Astrocyte (in vitro differentiated cells and primary cell): ENCODE measurements at places on chromosomes 12 and 14. TPM values are rescaled to one million over a fixed set of nuclear protein-coding genes. Genes with fewer than 3 reads are reported as not detected.

DNA sequence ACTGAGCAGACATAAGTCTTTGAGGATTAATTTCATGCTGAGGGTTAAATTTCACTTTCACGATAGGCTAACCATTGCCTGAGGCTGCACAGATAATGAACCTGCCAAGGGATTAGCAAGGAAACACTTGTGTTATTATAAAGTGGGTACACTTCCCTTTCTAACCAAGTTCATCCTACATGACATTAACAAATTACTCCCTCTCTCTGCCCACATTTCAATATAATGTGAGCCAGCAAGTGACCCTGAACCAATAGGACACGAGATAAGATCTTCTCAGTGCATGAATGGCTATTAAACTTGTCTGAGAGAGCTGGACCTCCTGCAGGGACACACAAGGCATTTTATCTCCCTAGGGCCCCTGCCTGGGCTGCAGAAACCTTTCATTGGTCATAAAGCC lies 173.5 kb downstream of the PAX9 start:
- no peak overlapping the region for H3K4me3 ChIP-seq
- H3K27me3 ChIP-seq = no peaks in the 10 kb centered on the region
- no peak for DNase-seq
- H3K36me3 ChIP-seq = no peaks in the 10 kb centered on the region

DNA sequence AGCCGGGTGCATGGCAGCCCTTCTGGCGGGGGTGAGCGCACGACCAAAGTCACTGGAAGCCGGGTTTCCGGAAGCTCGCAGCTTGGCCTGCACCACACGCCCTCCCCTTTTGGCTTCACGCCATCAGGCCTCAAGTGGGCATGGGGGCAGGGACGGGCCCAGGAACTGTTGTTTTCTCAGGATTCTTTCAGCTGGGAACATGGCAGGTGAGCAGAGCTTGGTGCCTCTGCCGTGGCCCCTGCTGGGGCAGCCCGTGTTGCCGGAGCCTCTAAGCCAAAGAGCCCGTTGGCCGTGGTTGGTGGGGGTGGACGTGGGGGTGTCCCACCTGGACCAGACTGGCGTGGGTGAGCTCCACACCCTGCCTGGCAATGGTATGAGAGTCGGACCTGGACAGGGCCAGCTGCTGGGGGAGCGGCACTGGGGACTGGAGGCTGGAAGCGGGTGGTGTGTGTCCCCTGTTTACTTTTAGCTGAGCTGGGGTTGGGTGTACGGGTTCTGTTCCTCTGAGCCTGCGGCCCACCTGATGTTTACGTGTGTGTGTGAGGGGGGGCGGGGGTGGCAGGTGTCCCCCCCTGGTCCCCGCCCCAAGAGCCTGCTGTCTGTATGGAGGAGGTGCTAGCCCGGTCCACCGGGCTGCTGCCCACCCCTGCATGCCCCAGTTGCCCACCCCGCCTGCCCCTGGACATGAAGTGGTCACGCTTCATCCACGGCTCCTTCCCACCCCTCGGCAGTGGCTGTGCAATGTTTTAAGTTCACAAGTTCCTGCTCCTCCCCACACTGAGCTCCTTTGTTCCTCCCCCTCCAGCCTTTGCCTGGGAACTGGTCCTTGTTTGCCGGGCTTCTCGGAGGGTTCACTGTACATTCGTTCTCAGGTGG lies 28.7 kb upstream of the PLD4 start:
- no peak for DNase-seq
- H3K4me1 ChIP-seq = no peaks in the 10 kb centered on the region
- no peak overlapping the region for H3K4me3 ChIP-seq

DNA sequence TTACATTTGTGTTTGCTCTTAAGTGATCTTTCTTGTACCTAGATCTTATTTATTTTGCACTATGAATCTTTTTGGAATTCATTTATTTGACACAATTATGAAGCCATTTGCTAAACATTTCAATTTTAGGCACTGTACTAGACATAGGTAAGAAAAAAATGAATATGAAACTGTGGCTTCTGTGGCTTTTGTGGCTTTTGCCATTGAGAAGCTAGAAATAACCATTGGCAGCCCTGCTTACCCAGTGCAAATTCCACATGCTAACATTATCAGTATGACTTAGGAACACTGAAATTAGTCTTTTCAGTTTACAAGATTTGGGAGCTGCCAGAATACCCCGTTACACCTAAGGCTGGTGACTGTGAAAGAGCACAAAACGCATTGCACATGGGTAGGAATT lies 60.1 kb downstream of the FSCB start:
- no peaks in the 10 kb centered on the region for H3K36me3 ChIP-seq
- no peaks in the 10 kb centered on the region for H3K27me3 ChIP-seq
- H3K4me3 ChIP-seq = no peak overlapping the region
- no peaks in the 10 kb centered on the region for H3K4me1 ChIP-seq

GRCh38 chr14:65957631-65958205 lies 528.5 kb upstream of the CCDC196 start:
- no peak for DNase-seq
- no peaks in the 10 kb centered on the region for H3K36me3 ChIP-seq
- H3K4me1 ChIP-seq = no peaks in the 10 kb centered on the region
- no peak overlapping the region for H3K4me3 ChIP-seq
- H3K27me3 ChIP-seq = peaks cover 2% of the 10 kb centered on the region

- no peak overlapping the region for H3K27ac ChIP-seq
- no peak for DNase-seq
- H3K4me3 ChIP-seq = no peak overlapping the region
- no peaks in the 10 kb centered on the region for H3K4me1 ChIP-seq
- no peaks in the 10 kb centered on the region for H3K27me3 ChIP-seq
These were observed 518.1 kb downstream of the TMEM121 start for GRCh38 chr14:106044515-106044914.

DNA sequence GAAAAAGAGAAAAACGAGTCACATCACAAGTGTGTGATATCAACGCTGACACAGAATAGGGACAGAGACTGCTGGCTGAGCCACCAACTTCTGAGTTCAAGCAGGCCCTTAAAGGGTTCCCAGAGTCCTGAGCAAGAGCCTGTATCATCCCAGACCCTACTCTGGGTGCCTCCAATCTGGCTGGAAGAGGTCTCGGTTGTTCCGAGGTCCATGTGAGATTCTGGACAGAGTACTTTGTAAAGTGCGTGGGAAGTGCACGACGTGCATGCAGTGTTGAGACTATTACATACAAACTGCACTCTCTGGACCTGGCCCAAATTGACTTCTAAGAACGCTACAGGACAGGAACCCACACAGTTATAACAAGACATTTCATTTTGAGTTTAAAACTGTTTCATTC lies 40.6 kb downstream of the MOK start:
- no peak overlapping the region for H3K4me3 ChIP-seq
- H3K4me1 ChIP-seq = peaks cover 12% of the 10 kb centered on the region
- H3K36me3 ChIP-seq = no peaks in the 10 kb centered on the region
- H3K27me3 ChIP-seq = no peaks in the 10 kb centered on the region

DNA sequence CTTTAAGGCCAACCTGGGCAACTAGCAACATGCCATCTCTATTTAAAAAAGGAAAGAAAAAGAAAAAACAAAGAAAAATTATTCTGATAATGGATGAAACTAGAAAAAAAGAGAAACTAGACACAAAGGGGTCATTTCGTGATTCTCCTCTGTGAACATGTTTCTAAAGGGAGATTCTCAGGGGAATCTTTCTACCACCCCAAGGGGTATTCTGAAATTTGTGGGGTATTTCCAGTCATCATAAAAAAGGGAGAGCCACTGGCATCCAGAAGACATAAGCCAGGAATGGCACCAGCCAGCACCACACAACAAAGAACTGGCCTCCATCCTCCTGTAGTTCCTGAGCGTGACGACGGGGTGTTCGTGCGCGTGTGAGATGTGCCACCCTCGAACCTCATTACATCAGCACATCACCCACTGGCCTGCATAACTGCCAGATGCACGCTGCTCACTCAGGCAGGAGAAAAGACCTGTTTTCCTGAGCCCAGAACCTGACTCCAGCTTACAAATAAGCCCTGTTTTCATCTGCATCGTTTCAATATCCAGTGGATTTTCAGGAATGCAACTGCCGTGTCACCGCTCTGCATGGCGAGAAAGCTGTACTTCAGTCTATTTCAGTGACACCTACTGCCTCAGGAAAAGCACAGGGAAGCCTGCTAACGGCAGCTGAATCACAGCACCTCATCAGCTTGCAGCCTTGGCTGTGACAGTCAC lies 23.9 kb downstream of the STX2 start:
- no peak for DNase-seq
- H3K4me3 ChIP-seq = no peak overlapping the region
- peaks cover 11% of the 10 kb centered on the region for H3K36me3 ChIP-seq

DNA sequence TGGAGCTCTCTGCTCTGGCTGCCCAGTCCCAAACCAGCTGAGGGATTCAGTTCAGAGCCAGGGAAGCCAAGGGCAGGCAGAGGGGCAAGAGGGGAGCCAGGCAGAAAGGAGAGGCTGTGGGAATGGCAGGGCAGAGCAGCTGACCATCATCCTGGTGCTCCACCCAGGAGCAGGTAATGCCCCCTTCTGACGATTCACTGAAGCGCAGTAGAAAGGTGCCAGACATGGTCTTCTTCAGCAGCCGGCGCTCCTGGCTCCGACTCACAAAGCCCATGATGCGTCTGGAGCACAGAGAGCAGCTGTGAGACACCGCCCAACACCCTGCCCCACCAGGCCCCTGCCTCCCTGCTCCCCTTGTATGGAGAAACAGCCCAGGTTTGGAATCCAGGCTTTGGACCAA lies 8.0 kb downstream of the IL23A start:
- H3K4me1 ChIP-seq = no peaks in the 10 kb centered on the region
- H3K4me3 ChIP-seq = no peak overlapping the region
- no peaks in the 10 kb centered on the region for H3K27me3 ChIP-seq
- peaks cover 38% of the 10 kb centered on the region for H3K36me3 ChIP-seq

DNA sequence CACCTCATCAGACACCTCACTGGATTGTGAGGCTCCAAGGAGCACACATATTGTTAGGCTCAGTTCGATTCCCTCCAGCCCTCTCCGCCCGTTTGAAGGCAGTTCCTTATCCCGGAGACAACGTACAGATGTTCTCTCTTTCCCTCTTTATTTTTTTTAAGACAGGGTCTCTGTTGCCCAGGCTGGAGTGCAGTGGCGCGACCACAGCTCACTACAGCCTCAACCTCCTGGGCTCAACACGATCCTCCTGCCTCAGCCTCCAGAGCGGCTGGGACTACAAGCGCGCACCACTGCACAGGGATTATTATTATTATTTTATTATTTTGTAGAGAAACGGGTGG lies 718 bp upstream of the TROAP start:
- no peaks in the 10 kb centered on the region for H3K27me3 ChIP-seq
- H3K4me3 ChIP-seq = peak overlapping the region; percentile 88
- H3K36me3 ChIP-seq = peaks cover 4% of the 10 kb centered on the region
- DNase-seq = no peak
- peaks cover 14% of the 10 kb centered on the region for H3K4me1 ChIP-seq

DNA sequence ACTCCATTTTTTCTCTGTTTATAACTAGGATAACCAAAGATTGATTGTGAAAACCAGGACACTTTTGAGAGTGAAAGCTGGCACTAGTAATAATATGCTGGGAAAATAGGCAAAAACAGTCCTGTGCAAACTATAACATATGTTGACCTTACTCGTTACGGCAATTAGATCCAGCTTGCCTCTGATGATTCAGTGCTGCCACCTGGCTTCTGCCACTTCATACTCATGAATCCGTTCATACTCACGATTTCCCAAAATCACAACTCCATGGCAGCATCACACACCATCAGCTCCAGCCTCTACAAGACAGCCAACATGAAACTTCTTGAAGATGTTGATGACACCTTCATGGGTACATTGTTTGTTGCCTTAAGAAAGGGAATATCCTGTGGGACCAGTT lies 49.1 kb upstream of the CAND1 start:
- no peak overlapping the region for H3K4me3 ChIP-seq
- H3K36me3 ChIP-seq = no peaks in the 10 kb centered on the region
- no peak for DNase-seq
- H3K27ac ChIP-seq = no peak overlapping the region
- no peaks in the 10 kb centered on the region for H3K27me3 ChIP-seq
- no peaks in the 10 kb centered on the region for H3K4me1 ChIP-seq

Gene TAS2R20
- 0.57 and 0.99 TPM in 2 replicates for total RNA-seq

Gene ISM2
- total RNA-seq = 0.39 and 0.50 TPM in 2 replicates

Gene CLEC1A
- not detected in 2 replicates for total RNA-seq

Gene NEMP1
- total RNA-seq = 9.4 and 10.6 TPM in 2 replicates
